Stimulated activated naive CD4-positive, alpha-beta T cell (primary cell): ENCODE measurements at places on chromosomes 13 and 19.
A peak's percentile ranks its signal among the peaks of the same experiment; 100 is the strongest.

GRCh38 chr19:35155441-35155840 lies 906 bp downstream of the FXYD5 start:
- DNase-seq = no peak

GRCh38 chr19:54271106-54271505 lies 9.8 kb downstream of the LILRB2 start:
- DNase-seq = no peak

DNA sequence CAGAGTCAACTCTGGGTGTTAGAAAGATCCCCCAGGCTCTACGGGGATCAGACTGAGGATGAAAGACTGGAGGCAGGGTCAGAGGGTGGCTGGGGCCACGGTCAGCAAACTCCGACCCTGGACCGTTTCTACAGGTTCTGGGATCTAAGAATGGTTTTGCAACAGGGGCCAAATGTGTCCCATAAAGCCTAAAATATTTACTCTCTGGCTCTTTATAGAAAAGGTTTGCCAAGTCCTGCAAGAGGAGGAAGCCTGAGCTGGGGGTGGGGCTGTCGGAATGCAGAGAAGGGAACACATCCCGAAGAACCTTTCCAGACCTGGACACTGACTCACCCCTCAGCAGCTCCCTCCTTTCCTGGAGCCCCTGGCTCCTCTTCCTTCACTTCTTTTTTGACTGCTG lies 20.7 kb downstream of the LIG1 start:
- DNase-seq = no peak

DNA sequence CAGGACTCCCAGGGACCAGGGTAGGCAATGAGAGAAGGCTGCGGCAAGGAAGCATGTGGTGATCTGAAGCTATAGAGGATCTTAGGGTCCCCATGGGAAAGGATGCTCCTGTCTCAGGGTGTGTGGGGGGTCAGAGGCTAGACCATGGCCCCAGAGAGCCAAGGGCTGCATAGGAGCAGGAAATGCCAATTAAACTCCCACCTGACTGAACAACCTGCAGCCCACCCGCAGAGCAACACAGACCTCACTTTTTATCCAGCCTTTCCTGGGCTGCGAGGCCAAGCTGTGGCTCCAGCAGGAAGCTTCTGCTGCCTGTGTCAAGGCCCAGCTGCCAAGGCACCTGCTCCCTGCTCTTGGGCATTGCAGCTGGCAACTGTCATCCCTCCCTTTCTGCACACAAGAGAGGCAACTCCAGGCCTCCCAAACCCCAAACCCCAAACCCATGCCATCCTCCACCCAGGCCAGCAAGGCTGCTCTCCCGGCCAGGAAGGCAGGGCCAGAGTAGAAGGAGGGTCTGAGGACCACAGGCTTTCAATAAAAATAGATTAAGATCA lies 290.1 kb downstream of the FOXO1 start:
- DNase-seq = no peak

- no peak for DNase-seq
Measured at GRCh38 chr13:110283736-110284517, 23.0 kb downstream of the COL4A1 start.

GRCh38 chr19:13670846-13671245 lies 93.5 kb upstream of the MRI1 start:
- DNase-seq = no peak

DNA sequence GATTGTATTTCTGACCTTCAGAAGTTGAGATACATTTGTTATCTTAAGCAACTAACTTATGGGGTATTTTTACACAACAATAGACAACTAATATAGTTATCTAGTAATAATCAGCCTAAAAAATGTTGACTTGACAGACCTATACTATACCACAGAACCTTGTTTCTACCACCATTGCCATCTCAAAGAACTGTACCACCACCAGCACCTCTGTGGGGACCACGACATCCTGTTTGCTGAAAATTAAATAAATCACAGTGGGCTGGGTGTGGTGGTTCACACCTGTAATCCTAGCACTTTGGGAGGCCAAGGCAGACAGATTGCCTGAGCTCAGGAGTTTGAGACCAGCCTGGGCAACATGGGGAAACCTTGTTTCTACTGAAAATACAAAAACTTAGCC lies 24.0 kb downstream of the TSKS start:
- no peak for DNase-seq

DNA sequence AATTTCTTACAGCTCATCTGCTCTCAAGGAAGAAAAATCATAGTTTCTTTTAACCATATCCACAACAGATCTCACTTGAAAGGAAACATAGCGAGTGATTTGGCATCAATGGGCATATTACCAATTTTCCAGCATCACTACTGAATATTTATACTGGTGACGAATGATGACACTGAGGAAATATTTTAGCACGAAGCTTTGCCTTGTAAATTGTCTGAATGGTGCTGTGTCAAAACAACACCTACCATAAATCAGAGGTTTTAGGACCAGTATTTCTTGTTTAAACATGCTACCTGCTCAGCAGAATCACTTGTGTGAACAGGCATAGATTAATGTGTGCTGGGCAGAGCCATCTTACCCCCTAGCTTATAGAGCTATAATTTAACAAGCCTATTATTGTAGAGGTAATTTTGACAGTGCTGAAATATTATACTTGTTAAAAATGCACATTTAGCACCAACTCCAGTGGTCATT lies 146.8 kb downstream of the ABCC4 start:
- no peak for DNase-seq

GRCh38 chr19:10935371-10936059 lies 6.9 kb downstream of the TIMM29 start:
- no peak for DNase-seq

GRCh38 chr13:79185580-79185979 lies 220.5 kb downstream of the RBM26 start:
- no peak for DNase-seq

DNA sequence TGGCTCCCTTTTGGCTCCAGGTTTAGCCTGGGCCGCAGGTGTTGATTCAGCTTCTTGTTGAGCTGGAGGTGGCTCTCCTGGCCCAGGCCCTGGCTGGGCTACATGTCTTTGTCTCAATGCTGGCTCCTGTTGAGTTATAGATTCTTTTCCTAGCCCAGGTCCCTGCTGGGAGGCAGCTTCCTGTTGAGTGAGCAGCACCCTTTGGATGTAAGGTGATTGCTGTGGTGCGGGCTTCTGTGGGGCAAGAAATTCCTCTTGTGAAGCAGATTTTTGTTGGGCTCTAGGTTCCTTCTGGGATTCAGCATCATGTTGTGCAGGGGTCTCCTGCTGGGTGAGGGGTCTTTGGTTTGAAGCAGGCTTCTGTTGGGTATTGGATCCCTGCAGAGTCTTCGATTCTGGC lies 545 bp downstream of the LIPE start:
- no peak for DNase-seq

- no peak for DNase-seq
Measured at GRCh38 chr19:36688058-36688457, 646 bp downstream of the ZNF567 start.

GRCh38 chr13:21511849-21512248 lies 52.7 kb upstream of the ZDHHC20 start:
- no peak for DNase-seq

DNA sequence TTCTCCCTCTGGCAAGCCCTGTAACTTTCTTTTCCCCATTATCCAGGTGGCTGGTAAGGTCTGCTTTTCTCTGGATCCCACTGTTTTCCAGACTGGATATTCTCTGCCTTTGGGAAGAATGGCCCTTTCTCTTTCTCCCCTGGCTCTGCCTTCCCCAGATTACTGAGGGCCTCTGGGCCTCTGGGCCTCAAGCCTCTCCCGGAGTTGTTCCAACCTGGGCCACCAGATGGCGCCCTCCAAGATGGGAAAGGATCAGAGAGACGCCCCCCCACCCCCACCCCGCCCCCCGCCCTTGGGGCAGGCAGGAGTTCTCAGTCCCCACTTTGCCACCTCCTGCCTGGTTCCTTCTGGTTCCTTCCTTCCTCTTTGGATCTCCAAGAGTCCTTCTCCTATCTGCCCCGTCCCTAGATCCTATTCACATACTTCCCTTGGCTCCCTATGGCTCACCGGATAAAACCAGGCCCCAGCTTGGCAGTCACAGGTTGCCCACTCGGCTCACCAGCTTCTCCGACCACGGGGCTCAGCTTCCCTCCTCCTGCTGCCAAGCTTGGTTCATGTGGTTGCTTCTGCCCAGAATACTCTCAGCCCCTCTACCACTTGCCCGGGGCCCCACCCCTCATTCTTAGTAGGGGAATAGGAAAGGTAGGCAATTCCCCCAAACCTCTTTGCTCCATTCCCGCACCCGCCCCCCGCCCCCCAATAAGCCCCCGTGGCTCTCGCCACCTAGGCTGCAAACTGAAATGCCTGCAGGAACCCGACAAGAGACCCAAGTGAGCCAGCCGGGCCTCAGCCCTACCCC lies 13.1 kb downstream of the EPS8L1 start:
- peak; percentile 76 for DNase-seq

DNA sequence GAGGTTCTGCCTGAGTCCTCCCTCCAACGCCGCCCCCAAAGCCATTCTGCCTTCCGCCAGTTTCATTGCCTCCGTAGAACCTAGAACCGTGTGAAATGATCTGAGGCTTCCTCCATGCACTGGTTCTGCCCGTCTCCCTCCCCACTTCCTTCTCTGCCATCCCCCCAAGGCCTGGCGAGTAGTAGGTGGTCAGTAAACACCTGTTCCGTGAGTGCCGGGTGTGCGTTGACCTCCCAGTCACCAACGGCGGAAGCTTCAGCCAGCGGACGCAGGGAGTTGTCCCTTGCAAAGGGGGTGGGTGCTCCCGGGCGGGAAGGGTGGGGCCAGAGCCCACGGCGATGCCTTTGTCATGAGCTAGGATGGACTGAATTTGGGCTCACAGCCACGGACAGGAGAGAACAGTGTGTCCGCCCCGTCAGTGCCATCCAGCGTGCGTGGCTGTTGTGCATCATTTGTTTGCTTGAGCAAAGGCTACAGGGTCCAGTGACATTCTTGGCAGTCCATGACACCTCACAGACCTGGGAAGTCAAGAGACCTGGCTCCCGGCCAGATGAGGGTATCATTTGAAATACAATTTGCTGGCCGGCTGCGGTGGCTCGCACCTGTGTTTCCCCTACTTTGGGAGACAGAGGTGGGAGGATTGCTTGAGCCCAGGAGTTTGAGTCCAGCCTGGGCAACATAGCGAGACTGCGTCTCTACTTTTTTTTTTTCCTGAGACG lies 43.1 kb downstream of the NFIC start:
- DNase-seq = no peak

DNA sequence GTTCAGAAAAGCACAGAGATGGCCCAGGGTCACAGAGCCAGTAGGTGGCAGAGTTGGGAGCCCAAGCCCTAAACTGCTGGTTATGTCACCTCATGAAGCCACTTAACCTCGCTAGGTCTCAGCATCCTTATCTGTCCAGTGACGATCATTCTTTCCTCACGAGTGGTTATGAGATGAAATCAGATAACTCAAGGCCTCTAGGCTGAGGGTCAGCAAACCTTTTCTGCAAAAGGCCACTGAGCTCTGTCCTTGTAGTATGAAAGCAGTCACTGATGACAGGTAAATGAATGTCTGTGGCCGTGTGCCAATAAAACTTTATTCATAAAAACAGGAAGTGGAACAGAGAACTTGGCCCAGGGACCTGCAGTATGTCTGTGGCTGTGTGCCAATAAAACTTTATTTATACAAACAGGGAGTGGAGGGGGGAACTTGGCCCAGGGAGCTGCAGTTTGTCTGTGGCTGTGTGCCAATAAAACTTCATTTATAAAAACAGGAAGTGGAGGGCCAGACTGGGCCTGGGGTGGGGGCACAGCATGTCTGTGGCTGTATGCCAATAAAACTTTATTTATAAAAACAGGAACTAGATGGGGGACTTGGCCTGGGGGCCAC lies 71.2 kb downstream of the GNG7 start:
- peak; percentile 28 for DNase-seq

GRCh38 chr19:27906081-27906480 lies 1306.9 kb downstream of the UQCRFS1 start:
- no peak for DNase-seq

DNA sequence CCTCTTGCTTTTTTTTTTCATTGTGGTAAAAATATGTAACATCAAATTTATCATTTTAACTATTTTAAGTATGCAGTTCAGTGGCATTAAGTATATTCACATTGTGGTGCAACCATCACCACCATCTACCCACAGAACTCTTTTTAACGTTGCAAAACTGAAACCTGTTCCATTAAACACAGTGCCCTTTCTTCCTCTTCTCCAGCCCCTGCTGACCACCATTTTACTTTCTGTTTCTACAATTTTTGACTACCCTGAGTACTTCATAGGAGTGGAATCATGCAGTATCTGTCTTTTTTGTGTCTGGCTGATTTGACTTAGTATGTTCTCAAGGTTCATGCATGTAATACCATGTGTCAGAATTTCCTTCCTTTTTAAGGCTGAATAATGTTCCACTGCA lies 153.1 kb downstream of the FGF9 start:
- DNase-seq = no peak

GRCh38 chr19:17860993-17861360 lies 1.3 kb downstream of the RPL18A start:
- DNase-seq = no peak

DNA sequence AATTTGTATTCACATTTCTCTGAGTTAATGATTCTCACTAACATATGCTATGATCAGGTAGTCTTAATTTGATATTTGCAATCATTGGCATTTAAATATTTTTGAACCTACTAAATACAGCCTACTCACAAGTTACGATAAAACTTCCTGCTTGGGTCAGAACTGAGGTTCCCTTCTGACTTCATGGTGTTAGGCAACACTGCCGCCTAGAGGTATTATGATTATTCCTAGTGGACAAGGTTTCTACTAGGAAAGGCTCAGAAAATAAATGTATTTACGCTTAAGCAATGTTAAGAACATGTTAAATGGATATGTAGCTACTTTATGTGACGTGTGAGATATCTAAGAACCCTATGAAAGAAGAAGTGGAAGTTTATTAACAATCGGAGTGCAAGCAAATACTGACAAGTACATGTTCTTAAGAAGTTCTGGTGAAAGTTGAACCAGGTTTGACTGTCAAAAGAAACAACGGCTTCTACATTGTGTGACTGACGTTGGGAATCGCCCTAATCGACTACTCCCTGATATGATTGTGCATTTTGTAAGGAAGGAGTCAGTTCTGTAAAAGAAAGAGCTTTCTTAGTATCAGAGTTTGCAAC lies 1395.8 kb downstream of the SLITRK5 start:
- DNase-seq = no peak

DNA sequence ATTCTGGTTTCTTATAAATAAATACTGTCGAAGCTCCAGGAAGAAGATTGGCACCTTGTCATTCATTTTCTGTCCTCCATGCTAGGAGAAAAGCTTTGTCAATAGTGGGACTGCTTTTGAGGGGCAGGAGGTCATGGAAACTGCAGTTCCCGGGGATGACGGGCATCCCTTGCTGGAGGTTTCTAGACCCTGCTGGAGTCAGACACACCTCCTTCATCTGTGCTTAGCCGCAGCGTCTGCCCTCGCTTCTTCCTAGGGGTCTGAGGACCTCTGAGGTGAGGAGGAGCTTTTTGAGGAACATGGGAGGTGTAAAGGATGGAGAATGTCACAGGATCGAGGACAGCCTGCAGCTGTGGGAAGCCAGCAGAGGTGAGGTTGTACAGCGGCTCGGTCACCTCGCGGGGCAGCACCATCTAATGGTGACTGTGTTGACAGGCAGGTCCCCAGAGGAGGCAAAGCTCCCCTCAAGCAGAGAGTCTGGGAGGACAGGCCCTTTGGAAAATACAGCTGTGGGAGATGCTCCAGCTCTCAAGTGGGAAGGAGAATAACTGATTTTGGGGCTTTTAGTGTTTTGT lies 172.7 kb upstream of the RNF113B start:
- no peak for DNase-seq
